ENCODE measurements at places on chromosomes 12 and 14.

DNA sequence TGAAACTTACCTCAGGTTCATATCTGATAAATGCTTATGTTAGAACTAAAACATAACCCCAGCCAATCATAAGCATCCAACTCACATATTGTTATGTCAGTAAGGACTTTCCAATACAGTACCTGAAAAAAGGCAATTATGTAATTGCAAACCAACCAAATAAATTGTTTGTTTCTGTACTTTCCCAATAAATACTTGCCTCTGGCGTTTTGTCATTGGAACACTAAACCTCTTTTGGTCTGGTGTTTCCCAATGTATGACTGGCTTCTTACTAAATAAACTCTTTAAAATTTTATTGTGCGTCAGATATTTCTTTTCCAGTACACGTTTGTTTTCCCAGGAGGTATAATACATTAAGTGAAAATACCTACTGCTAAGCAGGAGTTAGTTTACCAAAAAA lies 6.7 kb upstream of the PTPRB start:
- peak; percentile 16 for DNase-seq

DNA sequence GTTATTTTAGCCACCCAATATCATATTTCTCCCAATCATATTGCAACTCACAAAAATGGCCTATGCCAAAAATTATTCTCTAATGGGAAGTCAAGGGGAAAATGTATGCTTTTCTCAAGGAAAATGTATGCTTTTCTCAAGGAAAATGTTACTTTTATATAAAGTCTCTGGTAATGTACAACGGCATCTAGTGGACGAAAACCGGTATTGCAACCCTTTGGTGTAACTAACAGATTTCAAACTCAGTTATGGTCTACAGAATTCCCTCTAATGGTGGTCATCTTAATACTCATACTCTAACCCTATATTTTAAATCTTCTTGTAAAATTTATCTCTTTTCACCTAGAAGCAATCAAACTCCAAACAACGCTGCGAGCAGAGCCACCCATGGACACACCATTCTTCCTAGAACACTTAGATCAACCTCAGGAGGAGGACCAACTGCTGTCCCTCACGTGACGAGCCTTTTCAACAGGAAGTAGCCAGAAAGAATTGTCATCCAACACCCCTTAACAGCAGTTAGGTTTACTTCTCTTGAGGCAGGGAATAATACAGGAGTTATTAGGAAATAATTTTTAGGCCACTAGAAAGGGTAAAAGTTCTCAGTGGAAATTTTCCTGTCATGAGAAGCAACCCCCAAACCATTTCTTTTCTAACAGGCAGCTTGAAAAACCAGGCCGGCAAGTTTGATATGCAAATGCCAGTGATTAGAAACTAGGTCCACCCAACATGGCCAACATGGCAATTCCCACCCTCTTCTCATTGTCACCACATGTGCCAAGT lies 20.1 kb downstream of the APOBEC1 start:
- DNase-seq, result peak; percentile 37

- DNase-seq, result no peak
Observed at GRCh38 chr12:49895773-49896172, 7.9 kb downstream of the FAIM2 start.

- DNase-seq, result no peak
Observed at GRCh38 chr12:13125996-13126395, 22.5 kb upstream of the GSG1 start.

GRCh38 chr14:55066223-55066622 lies 14.8 kb downstream of the MAPK1IP1L start:
- no peak for DNase-seq

DNA sequence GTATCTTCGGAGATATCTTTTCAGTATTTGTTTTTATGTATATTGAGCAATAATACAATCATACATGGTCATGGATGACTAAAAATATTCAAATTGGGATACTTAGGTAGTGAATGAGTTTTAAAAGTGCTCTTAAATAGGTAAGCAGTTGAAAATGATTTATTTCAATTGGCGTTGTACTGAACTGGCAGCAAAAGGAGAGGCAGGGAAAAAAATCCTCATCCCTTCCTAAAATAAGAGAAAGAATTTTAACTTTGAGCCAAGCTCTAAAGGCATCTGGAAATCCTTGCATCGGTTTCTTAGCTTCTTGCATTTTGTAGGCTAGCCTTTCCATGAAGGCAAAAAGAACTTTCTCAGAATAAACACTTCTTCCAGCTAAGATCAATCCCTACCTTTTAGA lies 125.2 kb downstream of the MGST1 start:
- DNase-seq, result no peak

- DNase-seq, result no peak
Observed at GRCh38 chr14:35965400-35965799, 139.3 kb downstream of the BRMS1L start.

DNA sequence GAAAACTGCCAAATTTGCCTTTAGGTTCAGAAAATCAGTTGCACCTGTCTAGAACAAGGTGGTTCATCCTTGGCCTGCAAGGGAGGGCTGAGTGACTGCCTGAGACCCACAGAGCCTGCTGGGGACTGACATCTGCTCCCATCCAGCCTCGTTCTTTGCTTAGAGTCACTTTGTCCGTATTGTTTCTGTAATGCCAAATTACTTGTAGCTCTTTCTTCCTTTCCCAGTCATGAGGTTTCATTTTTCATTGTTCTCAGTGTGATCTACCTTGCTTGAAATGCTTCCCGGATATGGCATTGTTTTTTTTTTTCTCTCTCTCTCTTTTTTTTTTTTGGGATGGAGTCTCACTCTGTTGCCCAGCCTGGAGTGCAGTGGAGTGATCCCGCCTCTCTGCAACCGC lies 21.3 kb downstream of the TSPAN9 start:
- no peak for DNase-seq

GRCh38 chr12:124232654-124232987 lies 62.3 kb upstream of the RFLNA start:
- DNase-seq, result no peak

DNA sequence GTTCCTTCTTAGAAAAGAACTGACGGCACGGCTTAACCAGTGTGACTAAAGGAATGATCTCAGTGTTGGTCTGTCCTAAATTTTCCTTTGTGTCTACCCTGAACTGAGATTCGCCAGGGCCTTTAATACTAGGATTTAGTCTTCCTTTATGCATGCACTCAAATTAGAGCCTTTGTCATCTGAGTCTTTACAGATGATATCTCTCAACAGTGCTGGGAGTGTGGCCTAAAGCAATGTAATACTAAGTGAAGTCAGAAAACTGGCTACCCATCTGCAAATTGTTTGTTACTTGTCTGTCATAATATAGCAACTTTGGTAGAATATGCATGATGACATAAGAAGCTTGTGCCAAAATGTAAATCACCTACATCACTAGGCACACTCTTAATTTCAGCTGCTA lies 95.4 kb downstream of the PTPRO start:
- DNase-seq, result no peak

DNA sequence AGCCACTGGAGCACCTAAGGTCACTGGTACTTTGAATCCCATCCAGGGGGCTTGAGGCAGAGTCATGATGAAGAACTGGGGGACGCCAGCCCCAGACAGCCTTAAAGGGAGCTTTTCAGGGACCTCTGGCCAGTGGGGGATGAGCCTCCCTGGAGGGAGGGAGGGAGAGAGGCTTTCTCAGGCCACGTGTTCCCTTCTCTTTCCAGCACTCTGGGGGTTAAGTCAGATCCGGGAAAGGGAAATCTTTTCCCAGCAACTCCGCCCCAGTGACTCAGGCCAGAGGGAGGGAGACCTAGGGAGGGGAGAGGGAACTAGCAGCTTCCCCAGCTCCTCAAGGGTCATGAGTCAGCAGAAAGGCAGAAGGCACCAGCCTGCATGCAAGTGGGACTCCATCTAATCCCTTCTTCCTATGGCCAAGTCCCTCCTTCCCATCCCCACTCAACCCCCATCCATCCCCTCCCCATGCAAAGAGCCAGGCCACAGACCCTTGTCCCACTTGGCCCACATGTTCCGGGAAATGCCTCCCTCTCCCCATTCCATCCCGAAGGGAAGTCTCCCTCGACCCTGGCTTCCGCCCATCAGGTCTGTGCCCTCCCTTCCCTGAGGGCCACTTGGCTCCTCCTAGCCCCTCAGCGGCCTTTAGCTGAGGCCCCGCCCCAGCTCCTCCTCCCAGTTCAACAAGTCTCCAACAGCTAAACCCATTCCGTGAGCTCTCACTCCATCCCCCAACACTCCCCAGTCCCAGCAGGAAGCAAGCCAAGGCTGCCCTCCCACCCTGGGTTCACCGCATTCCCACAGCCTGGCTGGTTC lies 5.6 kb downstream of the TNFRSF1A start:
- peak; percentile 64 for DNase-seq
